ENCODE measurements at places on chromosomes 12 and 14. TPM values are rescaled to one million over a fixed set of nuclear protein-coding genes. Genes with fewer than 3 reads are reported as not detected.
A peak's percentile ranks its signal among the peaks of the same experiment; 100 is the strongest.

The PCBP2 gene
- 403 TPM for total RNA-seq

GRCh38 chr12:31832740-31833729 lies 104.2 kb upstream of the AMN1 start:
- H3K4me3 ChIP-seq, result no peak overlapping the region
- H3K27ac ChIP-seq, result no peak overlapping the region
- no peaks in the 10 kb centered on the region for H3K4me1 ChIP-seq
- H3K27me3 ChIP-seq, result no peaks in the 10 kb centered on the region
- peak; percentile 18 for DNase-seq
- no peaks in the 10 kb centered on the region for H3K36me3 ChIP-seq

DNA sequence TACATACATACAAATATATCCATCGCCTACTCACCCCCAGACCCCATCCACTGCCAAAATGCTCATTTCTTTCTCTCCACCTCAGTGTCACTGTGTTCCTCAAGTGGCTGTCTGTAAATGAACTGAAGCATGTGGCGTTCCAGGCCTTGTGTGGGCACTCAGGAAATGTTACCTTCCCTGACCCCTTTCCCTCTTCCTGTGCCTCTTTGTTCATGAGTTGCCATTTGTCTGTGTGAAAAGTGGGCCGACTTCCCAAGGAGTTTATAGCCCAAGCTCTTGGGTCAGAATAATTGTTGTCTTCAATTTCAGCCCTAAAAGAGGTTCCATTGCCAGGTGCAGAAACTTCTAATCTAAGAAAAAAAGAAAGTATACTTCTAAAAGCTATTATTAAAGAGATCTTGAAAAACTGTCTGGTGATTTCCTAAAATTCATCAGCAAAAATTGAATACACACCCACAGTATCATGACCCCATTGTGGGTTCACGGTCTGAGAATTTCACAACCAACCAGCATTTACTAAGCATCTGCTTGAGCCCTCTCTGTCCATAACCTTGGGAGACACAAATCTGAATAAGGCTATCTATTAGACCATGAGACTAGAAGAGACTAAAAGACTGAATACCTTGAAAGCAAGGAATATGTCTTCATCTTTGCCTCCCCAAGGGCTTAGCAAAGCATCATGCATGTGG lies 201.4 kb upstream of the EEA1 start:
- H3K36me3 ChIP-seq, result no peaks in the 10 kb centered on the region
- peaks cover 4% of the 10 kb centered on the region for H3K4me1 ChIP-seq
- H3K27ac ChIP-seq, result no peak overlapping the region
- no peak overlapping the region for H3K4me3 ChIP-seq
- DNase-seq, result no peak

The SERPINA10 gene
- total RNA-seq, result not detected
